Vein endothelial cell (primary cell): ENCODE measurements at places on chromosomes 5 and 9. TPM values are rescaled to one million over a fixed set of nuclear protein-coding genes. Genes with fewer than 3 reads are reported as not detected.

The GRHPR gene
- total RNA-seq, result 159 and 163 TPM in 2 replicates

The CARTPT gene
- total RNA-seq, result not detected in 2 replicates

The TAF11L10 gene
- total RNA-seq, result not detected in 2 replicates

The PIGO gene
- 12.4 and 13.1 TPM in 2 replicates for total RNA-seq

The GMCL2 gene
- under 0.01 TPM in 1 of 2 replicates, not detected in the other for total RNA-seq

The TRIO gene
- 229 and 270 TPM in 2 replicates for total RNA-seq
